Eye (tissue), 1 donor: ENCODE measurements at places on chromosomes 1 and 21.
A peak's percentile ranks its signal among the peaks of the same experiment; 100 is the strongest.

DNA sequence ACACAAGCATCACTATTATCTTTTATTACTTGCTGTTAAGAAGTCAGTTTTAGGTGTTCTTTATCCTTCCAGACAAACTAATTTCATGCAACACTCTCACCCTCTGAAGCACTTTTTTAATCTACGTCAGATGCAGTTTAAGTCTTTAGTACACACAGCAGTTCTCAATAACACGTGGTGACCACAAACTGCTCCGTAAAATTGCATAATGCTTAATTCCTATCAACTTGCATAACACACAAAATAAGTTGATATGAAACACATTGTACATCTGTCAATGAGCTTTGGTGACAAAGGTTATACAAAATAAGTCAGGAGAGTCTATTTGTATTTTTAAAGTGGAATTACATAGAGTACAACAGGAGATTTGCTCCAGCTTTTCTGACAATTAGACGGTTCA is 140.9 kb upstream of the ETS2 start:
- no peak for DNase-seq

- DNase-seq = no peak
These were observed at the start of gene ITGB2 for GRCh38 chr21:44920694-44921604. TSS of gene ITGB2 (minus strand) at chr21:44920899. CDS start at chr21:44910782, 10,117 bp downstream.

DNA sequence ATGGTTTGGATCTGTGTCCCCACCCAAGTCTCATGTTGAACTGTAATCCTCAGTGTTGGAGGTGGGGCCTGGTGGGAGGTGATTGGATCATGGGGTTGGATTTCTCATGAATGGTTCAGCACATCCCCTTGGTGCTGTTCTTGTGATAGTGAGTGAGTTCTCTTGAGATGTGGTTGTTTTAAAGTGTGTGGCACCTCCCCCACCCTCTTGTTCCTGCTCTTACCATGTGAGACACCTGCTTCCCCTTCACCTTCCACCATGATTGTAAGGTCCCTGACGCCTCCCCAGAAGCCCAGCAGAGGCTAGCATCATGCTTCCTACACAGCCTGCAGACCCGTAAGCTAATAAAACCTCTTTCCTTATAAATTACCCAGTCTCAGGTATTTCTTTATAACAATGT is 55.8 kb downstream of the SUSD4 start:
- no peak for DNase-seq

DNA sequence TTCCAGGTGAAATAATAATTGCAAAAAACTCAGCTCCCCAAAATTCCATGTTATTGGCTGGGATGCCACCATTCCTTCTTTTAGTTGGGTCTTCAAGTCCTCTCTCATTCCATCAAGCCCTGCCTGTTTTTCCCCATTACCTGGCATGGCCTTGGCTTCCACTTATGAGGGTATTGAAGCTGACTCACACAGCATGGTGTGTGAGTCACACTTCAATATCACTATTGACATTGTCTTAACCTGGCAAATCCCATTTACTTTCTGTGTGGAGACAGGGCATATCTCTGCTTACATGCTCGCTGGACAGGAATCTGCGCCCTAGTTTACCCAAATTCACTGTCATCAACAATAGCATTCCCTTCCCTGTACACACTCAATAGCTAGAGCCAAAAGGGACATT is 1806.8 kb downstream of the BRINP3 start:
- DNase-seq = no peak

- no peak for DNase-seq
These were observed 100.4 kb downstream of the GALNT2 start for GRCh38 chr1:230167419-230167852.

DNA sequence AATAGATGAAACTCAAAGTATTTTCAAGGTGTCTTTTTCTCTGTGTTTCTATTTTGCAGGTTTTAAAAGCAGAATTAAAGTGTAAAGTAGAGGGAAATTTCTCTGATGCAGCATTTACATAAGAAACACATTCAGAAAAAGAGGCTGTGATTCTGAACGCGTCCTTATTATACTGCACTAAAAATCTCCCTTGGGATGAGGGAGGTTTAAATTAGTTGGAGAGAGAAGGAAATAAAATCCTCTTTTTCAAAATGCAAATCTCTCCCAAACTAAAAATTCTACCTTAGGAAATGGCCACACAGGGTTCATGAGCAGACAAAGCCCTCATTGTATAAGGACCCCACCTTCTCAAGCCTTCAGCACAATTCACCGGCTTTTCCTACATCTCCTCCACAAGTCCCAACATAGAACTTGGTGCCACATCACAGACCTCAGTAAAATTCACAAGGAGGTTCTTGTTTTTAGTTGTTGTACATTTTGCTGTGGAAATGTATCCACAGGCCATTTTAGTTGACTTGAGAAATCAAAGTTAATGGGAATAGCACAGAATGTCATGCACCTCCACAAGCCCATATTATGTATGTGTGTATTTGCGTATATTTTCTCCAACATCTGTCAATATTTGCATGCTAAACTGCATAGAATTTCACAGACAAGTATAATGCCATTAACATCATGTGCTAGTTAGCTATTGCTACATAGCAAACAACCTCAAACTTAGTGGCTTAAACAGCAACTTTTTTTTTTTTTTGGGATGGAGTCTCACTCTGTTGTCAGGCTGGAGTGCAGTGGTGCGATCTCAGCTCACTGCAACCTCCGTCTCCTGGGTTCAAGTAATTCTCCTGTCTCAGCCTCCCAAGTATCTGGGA is 59.8 kb downstream of the MAB21L3 start:
- no peak for DNase-seq

DNA sequence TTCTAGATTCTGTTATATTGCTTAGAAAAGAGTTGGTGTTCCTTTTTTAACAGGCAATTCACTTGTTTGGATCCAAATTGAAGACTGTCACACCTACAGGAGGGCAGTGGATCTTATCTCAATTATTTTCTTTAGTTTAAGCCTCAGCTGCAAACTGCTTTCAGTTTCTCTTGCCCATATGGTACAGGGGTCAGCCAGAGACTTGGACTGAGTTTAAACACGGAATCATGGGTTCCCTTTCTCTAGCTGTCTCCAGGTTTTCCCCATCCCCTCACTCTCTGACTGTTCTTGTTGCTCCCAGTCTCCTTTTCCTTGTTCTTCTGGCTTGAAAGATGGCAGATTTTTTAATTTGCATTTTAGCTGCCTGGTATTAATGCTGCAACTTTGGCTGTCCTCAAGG is 18.4 kb downstream of the DTL start:
- DNase-seq = no peak

- peak; percentile 88 for DNase-seq
These were observed 8.8 kb upstream of the ID3 start for GRCh38 chr1:23567996-23568607.

- DNase-seq = peak; percentile 22
These were observed 93.2 kb downstream of the CTH start for GRCh38 chr1:70504176-70504820.
